ENCODE measurements at places on chromosomes 1 and 21.

DNA sequence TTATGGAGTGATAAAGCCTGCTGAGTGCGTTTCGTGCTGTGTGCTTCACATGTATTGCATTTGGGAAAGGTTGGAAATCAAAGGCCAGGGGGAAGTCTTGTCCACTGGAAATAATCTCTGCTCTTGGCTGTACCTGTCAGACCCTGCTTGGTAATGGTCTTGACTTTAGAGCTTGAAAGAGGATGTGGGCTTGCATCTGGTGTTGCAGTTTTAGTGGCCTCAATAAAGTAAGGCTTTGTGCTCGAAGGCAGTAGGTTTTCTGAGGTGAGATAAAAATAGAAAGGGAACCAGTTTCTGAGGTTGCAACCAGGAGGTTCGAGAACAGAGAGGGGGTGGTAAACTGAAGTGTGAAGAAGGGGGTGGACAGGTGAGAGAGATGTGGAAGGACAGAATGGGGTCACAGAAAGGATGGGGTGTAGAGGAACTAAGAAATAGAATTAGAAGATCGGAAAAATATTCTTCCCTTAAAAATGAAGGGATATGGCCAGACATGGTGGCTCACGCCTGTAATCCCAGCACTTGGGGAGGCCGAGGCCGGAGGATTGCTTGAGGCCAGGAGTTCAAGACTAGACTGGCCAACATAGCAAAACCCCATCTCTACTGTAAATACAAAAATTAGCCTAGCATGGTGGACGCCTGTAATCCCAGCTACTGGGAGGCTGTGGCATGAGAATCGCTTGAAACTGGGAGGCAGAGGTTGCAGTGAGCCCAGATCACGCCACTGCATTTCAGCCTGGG is 1.5 kb downstream of the S100PBP start:
- DNase-seq, result no peak

- no peak for DNase-seq
These were observed 21.3 kb upstream of the LRRC3 start for GRCh38 chr21:44433791-44434567.

DNA sequence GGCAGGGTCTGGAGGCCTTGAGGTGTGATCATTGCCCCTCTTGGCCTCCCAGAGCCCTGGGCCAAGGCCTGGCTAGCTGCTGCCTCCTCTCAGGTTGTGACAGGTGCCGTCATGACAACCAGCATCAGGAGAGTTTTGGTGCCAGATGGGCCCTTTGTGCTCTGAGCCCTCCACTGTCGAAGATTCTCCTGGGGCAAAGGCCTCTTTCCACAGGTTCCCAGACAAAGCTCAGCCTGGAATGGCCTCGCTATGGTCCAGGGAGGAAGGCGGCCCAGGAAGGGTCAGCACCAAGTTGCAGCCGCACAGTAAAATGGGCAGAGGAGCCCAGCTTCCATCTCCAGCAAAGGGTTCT is 78.4 kb downstream of the ALPL start:
- no peak for DNase-seq

- DNase-seq, result no peak
These were observed 96.8 kb upstream of the C1orf105 start for GRCh38 chr1:172323686-172324085.

DNA sequence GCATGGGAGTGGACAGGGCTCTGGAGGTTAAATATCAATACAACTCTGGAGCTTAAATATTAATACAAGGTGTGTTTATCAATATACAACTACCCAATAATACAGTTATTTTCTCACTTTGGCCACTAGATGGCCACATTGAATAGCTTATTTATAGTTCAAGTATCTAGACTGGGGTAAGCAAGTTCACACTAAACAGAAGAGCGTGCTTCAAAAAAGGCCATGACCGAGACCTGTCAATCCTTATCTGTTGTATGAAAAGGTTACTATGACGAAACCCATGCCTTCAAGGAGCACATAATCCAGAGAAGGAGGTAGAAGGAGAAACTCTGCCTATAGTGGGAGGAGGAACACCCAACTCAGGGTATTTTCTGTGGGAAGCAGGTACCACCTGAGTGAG is 29.1 kb downstream of the CHML start:
- DNase-seq, result peak; percentile 70

GRCh38 chr21:35222021-35222420 is 172.9 kb upstream of the RUNX1 start:
- DNase-seq, result peak; percentile 41

GRCh38 chr1:242019018-242019417 is 20.1 kb upstream of the MAP1LC3C start:
- no peak for DNase-seq

DNA sequence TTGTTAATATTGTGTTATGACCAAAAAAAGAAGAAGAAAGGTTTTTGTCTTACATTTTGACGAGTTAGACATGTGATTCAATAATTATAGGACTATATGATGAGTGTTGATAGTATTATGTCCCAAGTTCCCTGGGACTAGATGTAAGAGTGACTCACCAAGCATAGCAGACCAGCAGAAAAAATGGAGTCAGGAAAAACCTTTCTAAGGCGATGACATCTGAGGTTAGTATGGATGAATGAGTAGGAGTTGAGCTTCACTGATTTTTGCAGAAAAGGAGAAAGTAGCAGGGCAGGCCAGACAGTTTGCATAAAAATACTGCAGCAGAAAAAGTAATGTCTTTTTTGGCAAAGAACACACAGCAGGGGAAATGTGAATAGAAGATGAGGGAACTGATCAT is 1041.3 kb upstream of the ADGRL4 start:
- DNase-seq, result no peak

- DNase-seq, result no peak
These were observed 15.3 kb downstream of the NUDC start for GRCh38 chr1:26936823-26937222.

- DNase-seq, result no peak
These were observed 74.2 kb upstream of the PGD start for GRCh38 chr1:10324627-10325026.

- peak; percentile 27 for DNase-seq
These were observed 157.1 kb upstream of the NRIP1 start for GRCh38 chr21:15221799-15222386.

GRCh38 chr1:224069138-224069537 is 44.8 kb upstream of the FBXO28 start:
- DNase-seq, result no peak

GRCh38 chr1:187537936-187538335 is 709.2 kb downstream of the PLA2G4A start:
- DNase-seq, result no peak

- peak; percentile 2 for DNase-seq
These were observed 141.9 kb upstream of the PTBP2 start for GRCh38 chr1:96579636-96580035.

DNA sequence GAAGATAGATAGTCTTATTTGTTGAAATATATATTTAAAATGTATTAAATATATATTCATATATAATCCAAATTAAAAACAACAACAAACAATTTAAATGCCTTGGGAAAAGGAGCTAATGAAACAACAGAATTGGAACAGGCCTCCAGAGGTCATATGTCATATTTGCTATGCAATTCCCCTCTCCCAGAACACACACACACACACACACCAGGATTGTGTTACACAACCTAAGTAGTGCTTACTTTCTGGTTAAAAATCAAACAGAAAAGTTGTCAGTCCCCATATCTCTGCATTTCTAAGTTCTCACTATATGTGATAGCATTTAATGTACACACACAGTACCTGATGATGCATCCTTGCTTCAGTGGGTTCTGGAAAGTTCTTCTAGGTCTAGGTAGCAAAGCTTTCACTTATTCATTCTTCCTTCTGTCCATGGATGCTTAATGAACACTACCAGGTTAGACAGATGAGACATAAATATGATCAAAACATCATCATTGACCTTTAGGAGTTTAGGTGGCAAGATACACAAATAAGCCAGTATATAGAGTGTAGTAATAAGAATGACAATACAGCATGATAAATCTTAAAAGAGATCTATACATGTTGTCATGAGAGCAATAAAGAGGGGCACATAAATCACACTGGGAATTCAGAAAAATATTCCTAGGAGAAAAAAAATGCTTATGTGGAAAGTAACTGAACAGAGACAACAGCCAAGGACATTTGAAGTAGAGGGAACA is 662.8 kb downstream of the PTPRC start:
- no peak for DNase-seq

DNA sequence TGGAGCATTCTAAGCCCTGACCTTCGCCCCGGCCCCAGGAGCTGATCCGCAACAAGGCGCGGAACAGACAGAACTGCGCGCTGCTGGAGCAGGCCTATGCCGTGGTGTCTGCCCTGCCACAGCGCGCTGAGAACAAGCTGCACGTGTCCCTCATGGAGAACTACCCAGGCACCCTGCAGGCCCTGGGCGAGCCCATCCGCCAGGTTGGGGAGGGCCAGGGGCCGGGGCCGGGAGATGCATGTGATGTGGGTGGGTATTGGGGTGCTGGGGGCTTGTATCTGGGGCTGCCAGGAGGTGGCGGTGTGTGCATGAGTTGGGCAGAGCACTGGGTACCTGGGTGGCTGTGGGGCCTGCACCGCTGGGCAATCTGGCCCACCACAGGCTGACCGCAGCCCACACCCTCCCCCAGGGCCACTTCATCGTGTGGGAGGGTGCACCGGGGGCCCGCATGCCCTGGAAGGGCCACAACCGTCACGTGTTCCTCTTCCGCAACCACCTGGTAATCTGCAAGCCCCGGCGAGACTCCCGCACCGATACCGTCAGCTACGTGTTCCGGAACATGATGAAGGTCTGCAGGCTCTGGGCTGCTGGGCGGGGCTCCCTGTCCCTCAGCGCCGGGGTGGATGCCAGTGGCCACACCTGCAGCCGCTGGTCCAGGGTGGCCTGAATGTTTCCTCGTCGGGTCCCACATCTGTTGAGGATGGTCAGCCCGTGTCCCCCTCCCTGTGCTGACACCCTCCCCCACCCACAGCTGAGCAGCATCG is 65.8 kb downstream of the TRIM11 start:
- DNase-seq, result no peak

GRCh38 chr1:85461216-85461918 is 3.6 kb downstream of the DDAH1 start:
- DNase-seq, result peak; percentile 58

- peak; percentile 22 for DNase-seq
These were observed 38.2 kb upstream of the TARDBP start for GRCh38 chr1:10973956-10974881.

- DNase-seq, result no peak
These were observed 231.0 kb downstream of the RERE start for GRCh38 chr1:8586438-8586837.

GRCh38 chr21:34091607-34092006 is 18.2 kb downstream of the MRPS6 start:
- peak; percentile 11 for DNase-seq

DNA sequence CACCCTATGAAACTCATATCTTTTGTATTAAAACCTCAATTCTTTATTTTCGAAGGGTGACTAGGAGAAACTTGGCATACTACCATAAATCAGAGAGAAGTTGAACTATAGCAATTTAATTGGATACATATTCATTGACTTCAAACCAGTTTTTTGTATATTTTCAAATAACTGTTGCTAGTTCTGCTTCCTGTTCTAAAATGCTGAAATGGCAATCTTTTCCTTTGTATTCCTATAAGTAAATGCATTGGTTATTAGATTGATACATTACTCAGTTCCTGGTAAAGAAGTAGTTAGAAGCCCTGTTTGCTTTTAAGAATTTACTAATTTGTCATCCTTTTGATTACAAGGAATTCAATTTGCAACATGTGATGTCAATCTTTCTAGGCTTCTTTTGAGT is 200.0 kb downstream of the DISC1 start:
- DNase-seq, result no peak

- peak; percentile 65 for DNase-seq
These were observed 98.1 kb downstream of the KCTD3 start for GRCh38 chr1:215665215-215665614.

DNA sequence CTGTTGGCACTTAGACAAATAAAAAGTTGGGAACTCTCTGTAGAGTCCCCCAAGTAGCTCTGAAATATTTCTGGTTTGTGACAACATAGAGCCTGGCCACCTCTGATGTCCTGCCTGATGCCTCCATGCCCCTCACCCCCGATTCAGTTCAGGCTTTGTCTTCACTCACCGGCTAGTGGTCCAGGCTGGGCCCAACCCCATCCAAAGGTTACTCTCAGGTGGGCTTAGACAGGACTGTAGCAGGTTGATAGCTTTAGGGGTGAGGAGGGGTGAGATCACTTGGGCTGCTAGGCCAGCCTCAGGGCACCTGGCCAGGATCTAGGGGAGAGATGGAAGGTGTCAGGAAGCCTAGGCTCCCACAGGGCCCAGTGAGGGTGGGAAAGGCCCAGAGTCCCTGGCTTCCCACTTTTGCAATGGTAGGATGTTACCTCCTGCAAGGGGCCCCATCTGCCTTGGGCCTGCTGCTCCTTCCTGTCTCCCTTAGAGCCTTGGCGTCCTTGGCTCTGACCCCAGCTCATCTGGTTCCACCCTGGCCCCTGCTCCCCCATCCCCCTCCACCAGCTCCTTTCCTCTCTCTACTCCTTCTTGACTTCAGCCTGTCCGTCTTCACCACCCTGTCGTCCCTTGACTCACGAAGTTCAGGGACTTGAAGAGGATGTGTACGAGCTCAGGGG is 6.7 kb downstream of the EPS8L3 start:
- no peak for DNase-seq

- DNase-seq, result peak; percentile 53
These were observed 238.0 kb upstream of the TMEM51 start for GRCh38 chr1:14915356-14916054.

GRCh38 chr1:164836614-164837018 is 277.6 kb downstream of the PBX1 start:
- no peak for DNase-seq

DNA sequence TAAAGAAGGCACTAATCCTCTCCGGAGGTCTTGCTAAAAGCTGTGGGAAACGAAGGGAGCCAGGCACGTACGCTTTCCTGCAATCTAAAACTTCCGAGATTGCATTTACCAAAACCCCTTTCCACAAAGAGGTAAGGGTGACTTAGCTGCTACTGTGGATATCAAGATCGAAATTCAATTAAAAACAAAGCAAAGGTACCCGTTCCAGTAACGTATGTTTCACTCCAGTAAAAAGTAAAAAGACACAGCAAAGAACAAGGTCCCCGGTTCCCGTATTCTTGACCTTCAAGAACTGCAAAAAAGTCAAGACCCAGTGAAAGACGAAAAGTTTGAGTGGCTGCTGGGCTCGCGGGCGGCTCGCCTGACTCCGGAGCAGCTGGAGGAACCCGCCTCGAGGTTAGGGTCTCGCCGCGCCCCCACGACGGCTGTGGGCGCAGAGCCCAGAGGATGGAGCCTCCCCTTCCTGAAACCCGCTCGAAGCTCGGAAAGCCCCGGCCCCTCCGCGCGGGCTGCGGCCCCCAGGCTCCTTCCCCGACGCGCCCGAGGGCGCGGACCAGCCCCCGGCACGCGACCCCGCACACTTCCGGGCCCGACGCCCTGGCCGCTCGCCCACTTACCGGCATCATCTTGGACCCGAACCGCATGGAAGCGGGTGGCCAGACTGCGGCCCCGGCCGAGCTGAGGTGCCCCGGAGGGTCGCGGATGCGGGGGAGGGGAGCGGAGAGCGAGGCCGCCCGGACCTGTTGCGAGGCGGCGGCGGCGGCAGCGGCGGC is 524 bp downstream of the TP53BP2 start:
- peak; percentile 66 for DNase-seq

DNA sequence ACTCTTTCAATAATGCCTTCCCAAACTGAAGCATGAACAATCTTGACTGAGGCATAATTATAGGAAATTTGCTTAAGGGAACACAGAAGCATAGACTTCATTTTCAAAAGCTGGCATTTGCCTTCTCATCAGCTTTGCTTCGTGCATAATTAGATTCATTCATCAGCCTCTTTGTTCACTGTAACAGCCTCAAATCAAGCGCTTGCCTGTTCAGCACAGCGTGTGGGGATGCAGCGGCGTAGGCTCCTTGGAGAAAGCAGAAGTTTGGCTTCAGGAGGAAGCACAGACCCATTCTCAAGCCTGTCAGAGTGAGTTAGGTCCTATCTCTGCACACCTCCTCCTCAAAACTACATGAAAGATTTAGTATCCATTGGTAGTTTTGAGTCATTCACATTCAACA is 246.4 kb upstream of the MAP1LC3C start:
- DNase-seq, result no peak

Measured in EH (cell line).